ENCODE measurements at places on chromosomes 1 and 21. TPM values are rescaled to one million over a fixed set of nuclear protein-coding genes. Genes with fewer than 3 reads are reported as not detected.
A peak's percentile ranks its signal among the peaks of the same experiment; 100 is the strongest.

The LCE2A gene
- not detected for total RNA-seq

The LHX8 gene
- total RNA-seq, result not detected

The TCP10L gene
- 3.7 TPM for total RNA-seq

The FMO2 gene
- 0.47 TPM for total RNA-seq

The CATSPER4 gene
- not detected for total RNA-seq

The FCRL6 gene
- not detected for total RNA-seq

The KCNJ10 gene
- not detected for total RNA-seq

The FCAMR gene
- not detected for total RNA-seq

The LACTBL1 gene
- total RNA-seq, result not detected

The PTGER3 gene
- under 0.01 TPM for total RNA-seq

The IL12RB2 gene
- 0.06 TPM for total RNA-seq

- no peak overlapping the region for H3K27ac ChIP-seq
- no peaks in the 10 kb centered on the region for H3K4me1 ChIP-seq
- DNase-seq, result no peak
- no peaks in the 10 kb centered on the region for H3K27me3 ChIP-seq
- H3K36me3 ChIP-seq, result no peaks in the 10 kb centered on the region
Observed at GRCh38 chr1:60958001-60958400, 124.4 kb upstream of the NFIA start.

DNA sequence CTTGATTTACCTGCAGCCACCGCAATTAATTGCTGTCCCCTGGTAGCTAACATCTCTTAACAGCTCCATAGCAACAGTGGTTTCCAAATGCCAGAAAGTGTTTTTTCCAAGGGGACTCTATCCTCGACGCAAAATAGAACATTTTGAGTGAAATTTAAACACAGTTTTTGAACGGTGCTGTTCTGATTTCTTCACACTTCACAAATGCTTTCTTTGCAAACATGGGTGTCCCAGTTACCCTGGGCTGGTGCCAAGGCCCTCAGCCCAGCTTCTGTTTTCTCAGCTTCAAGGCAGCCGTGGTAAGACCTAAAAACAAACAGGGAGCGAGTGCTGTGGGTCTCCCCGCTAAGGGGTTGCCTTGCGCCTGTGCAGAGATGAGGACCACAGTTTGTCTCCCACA, 147.3 kb upstream of the VAMP3 start:
- no peak for DNase-seq
- no peak overlapping the region for H3K27ac ChIP-seq
- no peak overlapping the region for H3K4me3 ChIP-seq
- no peaks in the 10 kb centered on the region for H3K4me1 ChIP-seq

GRCh38 chr1:236288620-236288976, 6.8 kb upstream of the ERO1B start:
- H3K4me1 ChIP-seq, result peaks cover 20% of the 10 kb centered on the region
- no peak for DNase-seq
- no peaks in the 10 kb centered on the region for H3K27me3 ChIP-seq
- no peak overlapping the region for H3K4me3 ChIP-seq

DNA sequence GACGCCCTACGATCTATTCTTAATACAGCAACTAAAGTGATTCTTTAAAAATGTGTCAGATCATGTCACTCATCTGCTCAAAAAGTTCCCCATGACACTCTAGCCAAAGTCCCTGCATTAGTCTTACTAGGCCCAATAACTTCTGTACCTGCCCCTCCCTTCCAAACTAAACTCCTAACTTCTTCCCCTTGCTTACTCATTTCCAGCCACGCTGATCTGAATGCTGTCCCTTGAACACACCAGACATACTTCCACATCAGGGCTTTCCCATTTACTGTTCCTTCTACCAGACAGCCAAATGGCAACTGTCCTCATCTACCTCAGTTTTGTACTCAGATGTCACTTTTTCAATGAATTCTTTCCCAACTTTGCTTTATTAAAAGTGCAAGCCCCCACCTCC, 1.2 kb downstream of the PPT1 start:
- no peak for DNase-seq
- peaks cover 1% of the 10 kb centered on the region for H3K36me3 ChIP-seq
- H3K4me3 ChIP-seq, result peak overlapping the region; percentile 80
- H3K27me3 ChIP-seq, result no peaks in the 10 kb centered on the region
- H3K4me1 ChIP-seq, result peaks cover 7% of the 10 kb centered on the region
- no peak overlapping the region for H3K27ac ChIP-seq

- no peak for DNase-seq
- peaks cover 14% of the 10 kb centered on the region for H3K4me1 ChIP-seq
- no peak overlapping the region for H3K27ac ChIP-seq
- no peak overlapping the region for H3K4me3 ChIP-seq
- H3K27me3 ChIP-seq, result peaks cover 38% of the 10 kb centered on the region
Observed at GRCh38 chr1:152034324-152034653, 2.5 kb downstream of the S100A11 start.

GRCh38 chr1:228502522-228502921, 15.3 kb downstream of the RNF187 start:
- H3K27me3 ChIP-seq, result peaks cover 69% of the 10 kb centered on the region
- H3K4me3 ChIP-seq, result no peak overlapping the region
- H3K27ac ChIP-seq, result no peak overlapping the region
- no peaks in the 10 kb centered on the region for H3K4me1 ChIP-seq
- H3K36me3 ChIP-seq, result no peaks in the 10 kb centered on the region
- no peak for DNase-seq

DNA sequence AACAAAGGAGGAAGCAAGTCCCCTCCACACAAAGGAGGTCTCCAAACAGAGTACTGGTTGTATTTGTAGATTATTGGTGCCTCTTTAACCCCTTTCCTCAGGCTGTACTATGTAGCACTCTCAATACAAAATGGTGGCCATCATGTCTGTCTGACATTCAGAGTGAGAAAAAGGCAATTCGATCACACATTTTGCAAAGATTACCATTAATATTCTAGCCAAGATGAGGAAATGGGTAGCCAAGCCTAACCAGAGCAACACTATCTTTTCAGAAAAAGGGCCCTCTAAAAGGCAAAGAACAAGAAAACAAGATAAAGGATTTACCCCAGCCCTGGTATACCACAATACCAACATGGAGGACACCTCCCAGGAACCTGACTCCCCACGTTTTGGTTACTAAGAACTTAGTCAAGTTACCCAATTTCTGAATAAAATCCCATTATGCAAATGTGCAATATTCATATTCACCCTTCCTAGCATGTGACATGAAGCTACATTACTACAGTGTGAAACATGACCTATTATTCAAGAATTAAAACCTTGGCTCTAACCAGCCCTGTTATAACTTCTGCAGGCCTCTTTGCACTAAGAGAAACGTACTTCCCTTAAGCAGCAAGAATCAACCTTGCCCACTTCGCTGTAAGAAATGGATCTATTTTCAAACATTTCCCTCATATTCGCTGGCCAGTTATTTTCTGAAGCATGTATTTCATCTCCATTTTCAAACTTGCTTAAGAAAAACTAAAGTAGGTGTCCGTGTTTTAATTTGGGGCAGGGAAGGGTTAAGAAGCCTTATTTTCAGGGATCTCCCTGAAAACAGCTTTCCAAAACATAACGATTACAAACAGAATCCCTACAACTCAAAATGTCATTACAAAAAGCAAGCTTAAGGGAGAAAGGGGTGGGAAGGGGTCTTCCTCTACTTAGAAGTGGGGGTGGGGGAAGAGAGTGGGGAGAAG, 2.1 kb downstream of the KDM5B start:
- peaks cover 54% of the 10 kb centered on the region for H3K4me1 ChIP-seq
- peaks cover 14% of the 10 kb centered on the region for H3K27me3 ChIP-seq
- H3K27ac ChIP-seq, result peak overlapping the region; percentile 74

DNA sequence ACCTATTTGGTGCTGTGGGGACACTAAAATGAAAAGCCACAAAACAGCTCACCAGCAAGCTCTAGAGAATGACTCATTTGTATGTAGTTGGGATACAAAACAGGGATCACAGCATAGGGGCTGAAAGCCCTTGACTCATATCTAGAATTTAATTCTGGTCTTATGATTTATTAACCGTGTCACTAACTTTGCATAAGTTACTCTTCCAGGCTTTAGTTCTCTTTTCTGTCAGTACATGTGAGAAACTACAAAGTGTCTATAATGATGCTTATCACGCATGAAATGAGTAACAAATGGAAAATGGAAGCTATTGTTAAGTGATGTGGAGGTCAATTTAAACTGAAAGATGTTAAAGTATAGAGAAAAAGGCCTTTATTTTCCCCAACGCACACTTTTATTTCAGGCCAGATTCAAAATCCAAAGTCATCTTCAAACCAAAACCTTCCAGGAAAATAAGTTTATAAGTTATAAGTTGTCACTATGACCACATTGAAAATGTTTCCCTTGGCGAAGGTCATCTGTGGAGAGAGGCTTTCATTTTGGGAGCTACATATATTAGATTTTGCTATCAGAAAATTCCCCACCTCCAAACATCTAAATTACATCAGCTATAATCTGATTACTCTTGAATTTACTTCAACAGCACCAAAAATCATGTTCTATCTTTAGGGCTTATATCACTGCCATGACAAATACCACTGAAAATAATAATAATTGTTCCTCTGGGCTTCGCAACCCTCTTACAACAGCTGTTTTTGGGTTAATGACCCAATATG, 430.5 kb downstream of the MRPL39 start:
- H3K27ac ChIP-seq, result no peak overlapping the region
- no peak overlapping the region for H3K4me3 ChIP-seq
- H3K4me1 ChIP-seq, result no peaks in the 10 kb centered on the region
- no peaks in the 10 kb centered on the region for H3K27me3 ChIP-seq

GRCh38 chr21:36791695-36792470, 93.0 kb downstream of the SIM2 start:
- no peak overlapping the region for H3K27ac ChIP-seq
- peaks cover 65% of the 10 kb centered on the region for H3K27me3 ChIP-seq

DNA sequence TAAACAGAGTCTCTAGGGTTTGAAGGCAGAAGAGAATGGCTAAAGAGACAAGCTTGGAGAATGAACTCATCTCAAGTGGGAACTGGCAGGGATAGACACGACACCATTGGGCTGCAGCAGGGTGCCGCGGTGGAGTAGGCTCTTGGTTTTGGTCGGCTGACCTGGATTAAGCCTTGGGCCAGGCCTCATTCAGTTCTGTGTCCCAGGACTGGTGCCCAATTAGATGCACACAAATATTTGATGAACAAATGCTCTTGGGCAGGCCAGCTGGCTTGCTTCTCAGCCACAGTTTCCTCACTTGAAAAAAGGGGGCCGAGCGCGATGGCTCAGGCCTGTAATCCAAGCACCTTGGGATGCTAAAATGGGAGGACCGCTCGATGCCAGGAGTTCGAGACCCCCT, 53.4 kb upstream of the CITED4 start:
- H3K4me3 ChIP-seq, result no peak overlapping the region
- H3K27ac ChIP-seq, result no peak overlapping the region
- no peaks in the 10 kb centered on the region for H3K4me1 ChIP-seq
- no peaks in the 10 kb centered on the region for H3K27me3 ChIP-seq
